ENCODE measurements at places on chromosomes 3 and 15. TPM values are rescaled to one million over a fixed set of nuclear protein-coding genes. Genes with fewer than 3 reads are reported as not detected.

CPA3 gene
- polyA plus RNA-seq: not detected

DNA sequence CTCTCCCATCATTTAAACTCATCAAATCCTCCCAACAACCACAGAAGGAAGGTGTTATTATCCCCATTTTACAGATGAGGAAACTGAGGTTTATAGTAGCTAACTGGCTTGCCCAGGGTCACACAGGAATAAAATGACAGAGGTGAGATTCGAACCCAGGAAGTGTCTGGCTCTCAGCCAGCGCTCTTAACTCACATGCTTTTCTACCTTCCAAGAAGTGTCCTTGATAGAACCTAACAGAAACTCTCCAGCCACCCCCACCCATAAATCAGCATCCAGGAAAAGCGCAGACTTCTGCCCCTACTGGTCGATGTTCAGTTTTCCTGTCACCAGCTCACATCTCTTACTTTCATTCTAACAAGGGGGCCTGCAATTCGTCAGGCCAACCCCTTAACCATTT, 51.7 kb downstream of the SPATA12 start:
- H3K4me1 ChIP-seq: no peaks in the 10 kb centered on the region
- H3K36me3 ChIP-seq: no peaks in the 10 kb centered on the region
- no peak for DNase-seq
- no peak overlapping the region for H3K27ac ChIP-seq

DNA sequence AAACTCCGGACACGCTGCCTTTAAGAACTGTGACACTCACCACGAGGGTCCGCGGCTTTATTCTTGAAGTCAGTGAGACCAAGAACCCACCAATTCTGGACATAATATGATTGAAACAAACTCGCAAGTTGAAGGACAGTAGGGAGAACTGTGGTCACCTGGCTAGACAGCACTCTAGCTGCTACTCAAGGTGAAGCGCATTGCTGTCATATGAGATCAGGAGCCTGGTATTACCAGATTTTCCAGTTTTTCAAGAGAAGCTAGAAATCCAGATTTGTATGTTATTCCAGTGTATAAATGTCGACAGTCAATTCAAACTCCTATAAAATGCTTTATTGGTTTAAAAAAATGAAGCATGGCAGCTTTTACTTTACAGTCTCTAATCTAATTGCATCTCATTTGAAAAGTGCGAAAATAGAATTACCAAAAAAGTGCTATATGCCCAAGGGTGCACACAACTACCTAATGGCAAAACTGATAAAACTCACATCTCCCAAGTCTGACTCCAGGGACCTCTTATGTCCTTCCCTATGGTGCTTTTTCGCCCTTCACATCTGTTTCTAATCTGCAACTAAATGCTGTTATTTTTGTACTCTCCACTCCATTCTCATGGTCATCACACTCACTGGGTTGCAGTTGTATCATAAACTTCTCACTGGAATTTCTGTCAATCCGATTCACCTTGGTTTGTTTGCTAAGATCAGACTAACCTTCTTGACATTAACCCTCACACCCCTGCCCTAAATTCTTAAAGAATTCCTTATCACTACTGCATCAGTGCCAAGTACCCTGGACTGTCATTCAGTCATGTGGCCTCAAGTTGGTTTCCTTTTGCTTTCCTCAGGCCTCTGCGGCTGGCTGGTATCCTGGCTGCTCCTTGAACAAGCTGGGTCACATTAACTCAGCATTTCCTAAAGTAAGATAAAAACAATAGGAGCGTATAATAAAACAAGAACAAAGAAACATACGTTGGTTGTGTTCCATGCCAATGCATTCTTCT, 31.5 kb upstream of the ARHGEF26 start:
- no peaks in the 10 kb centered on the region for H3K27me3 ChIP-seq
- DNase-seq: no peak
- H3K4me3 ChIP-seq: no peak overlapping the region
- no peak overlapping the region for H3K27ac ChIP-seq
- no peaks in the 10 kb centered on the region for H3K36me3 ChIP-seq

GRCh38 chr3:179100652-179101051, 29.0 kb upstream of the ZMAT3 start:
- no peak overlapping the region for H3K27ac ChIP-seq
- H3K4me3 ChIP-seq: no peak overlapping the region
- no peaks in the 10 kb centered on the region for H3K27me3 ChIP-seq
- DNase-seq: no peak
- no peaks in the 10 kb centered on the region for H3K36me3 ChIP-seq

DNA sequence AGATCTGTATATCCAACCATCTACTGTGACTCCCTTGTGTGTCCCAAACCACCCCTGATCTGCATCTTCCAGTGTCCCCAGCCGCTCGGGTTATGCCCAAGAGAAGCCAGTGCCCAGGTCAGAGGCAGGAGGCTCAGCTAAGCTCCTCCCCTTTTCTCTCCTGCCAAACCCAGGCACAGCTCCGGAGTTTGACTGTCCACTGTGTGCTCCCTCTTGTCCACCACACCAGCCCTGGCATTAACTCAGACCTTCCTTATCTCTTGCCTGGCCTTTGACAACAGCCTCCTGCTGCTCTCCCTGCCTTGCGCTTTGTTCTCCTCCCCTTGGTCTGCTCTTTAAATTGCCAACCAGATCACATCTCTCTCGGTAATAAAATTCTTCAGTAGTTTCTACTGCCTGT, 39.3 kb downstream of the DGKG start:
- H3K27ac ChIP-seq: no peak overlapping the region
- H3K36me3 ChIP-seq: peaks cover 28% of the 10 kb centered on the region

Data from CD14-positive monocyte (primary cell).